ENCODE measurements at places on chromosomes 12 and 14. TPM values are rescaled to one million over a fixed set of nuclear protein-coding genes. Genes with fewer than 3 reads are reported as not detected.
A peak's percentile ranks its signal among the peaks of the same experiment; 100 is the strongest.

DNA sequence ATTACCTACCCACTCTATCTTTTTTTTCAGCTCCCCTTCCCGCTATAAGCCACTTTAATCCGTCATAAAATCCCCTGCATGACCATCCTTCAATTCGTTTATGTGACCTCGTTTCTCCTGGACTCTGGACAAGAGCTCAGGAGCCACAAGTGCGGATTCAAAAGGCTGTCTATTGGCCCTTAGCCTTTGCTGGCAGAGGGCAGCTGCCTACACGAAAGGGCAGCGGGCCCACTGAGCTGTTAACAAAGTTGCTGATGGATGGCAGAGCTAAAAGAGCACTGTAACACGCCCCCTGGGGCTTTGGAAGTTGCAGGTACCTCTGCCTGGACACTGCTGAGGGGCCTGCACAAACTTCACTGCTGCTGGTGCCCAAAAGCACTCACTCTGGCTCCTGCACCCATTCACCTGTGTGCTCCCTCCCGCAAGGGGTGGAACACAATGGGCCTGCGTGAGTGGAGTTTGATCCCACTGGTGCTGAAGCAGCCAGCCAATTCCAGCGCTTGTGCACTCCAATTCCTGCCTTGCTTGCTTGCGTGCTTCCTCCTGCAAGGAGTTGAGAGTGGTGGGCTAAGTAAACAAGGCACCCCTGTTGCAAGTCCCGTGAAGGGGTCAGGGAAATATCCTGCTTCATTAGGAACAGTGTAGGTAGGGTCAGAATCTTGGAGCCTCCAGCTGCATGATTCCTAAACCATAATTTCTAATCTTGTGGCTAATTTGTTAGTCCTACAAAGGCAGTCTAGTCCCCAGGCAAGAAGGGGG, 10.6 kb upstream of the DRAM1 start:
- H3K36me3 ChIP-seq: peaks cover 6% of the 10 kb centered on the region
- peaks cover 4% of the 10 kb centered on the region for H3K4me1 ChIP-seq
- no peaks in the 10 kb centered on the region for H3K27me3 ChIP-seq
- H3K27ac ChIP-seq: no peak overlapping the region
- no peak for DNase-seq

DNA sequence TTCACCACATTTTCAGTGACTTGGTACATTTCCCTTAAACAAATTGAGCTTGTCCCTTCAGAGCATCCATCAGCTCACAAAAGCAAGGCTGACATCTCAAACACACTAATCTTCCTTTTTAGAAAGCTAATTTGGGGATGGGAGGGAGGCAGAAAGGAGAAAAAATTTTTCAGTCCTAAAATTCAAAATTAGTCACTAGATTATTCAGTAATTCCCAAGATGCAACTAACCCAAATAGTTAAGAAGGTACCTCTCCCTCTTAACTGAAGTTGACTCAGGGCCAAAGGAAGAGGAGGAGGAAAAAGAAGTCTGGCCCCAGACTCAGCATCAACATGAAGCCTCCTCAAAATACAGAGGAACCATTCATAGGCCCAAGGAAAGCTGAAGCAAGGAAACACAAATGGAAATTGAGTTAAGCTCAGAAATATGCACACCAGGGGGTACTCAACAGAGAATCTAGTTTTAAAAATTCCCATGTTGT, 21.7 kb downstream of the CBX5 start:
- H3K36me3 ChIP-seq: peaks cover 32% of the 10 kb centered on the region
- H3K4me3 ChIP-seq: no peak overlapping the region

Gene HSP90AA1
- total RNA-seq: 702 TPM

Gene WASHC4
- 39.2 TPM for total RNA-seq

DNA sequence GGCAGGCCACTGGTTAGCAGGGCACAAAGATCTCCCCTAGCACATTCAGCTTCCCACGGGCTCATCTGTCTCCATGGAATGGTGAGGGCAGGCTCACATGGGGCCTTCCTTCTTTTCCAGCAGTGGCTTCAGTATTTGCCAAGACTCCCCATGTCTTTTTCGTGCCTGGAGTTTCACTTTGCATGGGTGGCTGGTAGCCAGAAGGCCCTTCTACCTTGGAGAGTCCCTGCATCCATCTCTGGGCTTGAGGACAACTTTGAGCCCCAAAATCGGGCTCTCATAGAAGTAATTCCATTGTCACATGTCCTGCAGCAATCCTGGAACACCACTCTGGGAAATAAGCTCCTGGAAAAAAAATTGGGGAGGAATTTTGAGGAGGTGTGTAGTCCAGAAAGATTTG, 42.1 kb downstream of the NFKBIA start:
- H3K4me1 ChIP-seq: peaks cover 25% of the 10 kb centered on the region
- no peak for DNase-seq
- no peak overlapping the region for H3K4me3 ChIP-seq
- no peaks in the 10 kb centered on the region for H3K36me3 ChIP-seq

Gene PTPN6
- 354 TPM for total RNA-seq

DNA sequence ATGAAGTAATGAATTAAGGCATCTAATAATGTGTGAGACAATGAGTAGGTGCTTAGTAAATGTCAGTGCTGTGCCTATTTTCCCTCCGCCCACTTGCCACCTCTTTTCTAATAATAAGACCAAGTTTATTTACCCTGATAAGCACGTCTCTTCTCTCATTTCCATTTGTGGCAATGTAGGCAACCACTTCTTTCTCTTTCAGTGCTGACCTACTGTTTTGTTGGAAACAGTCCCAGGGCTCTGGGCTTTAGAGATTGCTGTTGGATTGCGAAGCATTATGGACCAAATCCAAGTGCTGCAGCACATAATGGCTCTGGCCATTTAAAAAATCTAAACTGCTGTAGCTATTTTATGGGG, 141.3 kb upstream of the PLEKHG7 start:
- peaks cover 40% of the 10 kb centered on the region for H3K36me3 ChIP-seq
- H3K4me3 ChIP-seq: no peak overlapping the region
- no peak overlapping the region for H3K27ac ChIP-seq
- peaks cover 20% of the 10 kb centered on the region for H3K4me1 ChIP-seq
- DNase-seq: no peak

DNA sequence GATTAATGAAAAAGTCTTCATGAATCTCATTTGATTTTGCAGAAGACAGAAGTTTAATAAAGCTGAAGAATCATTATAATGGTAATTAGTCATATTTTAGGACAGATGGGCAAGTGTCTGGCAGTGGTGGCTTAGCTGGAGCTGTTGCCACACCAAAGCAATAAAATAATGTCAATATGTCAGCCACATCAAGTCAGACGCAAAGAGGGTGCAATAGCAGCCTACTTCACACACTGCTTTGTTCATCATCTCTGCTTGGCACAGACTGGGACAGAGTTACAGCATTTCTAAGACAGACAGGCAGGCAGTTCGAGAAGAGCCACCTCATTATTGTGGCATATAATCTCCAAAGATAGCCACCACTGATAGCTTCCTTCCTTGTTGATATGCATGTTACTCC, 16.9 kb upstream of the KRR1 start:
- no peaks in the 10 kb centered on the region for H3K36me3 ChIP-seq
- no peak overlapping the region for H3K4me3 ChIP-seq
- peaks cover 7% of the 10 kb centered on the region for H3K4me1 ChIP-seq
- no peak for DNase-seq

Gene CLEC14A
- total RNA-seq: not detected

GRCh38 chr12:102601621-102602020, 121.3 kb upstream of the IGF1 start:
- H3K27ac ChIP-seq: no peak overlapping the region
- no peaks in the 10 kb centered on the region for H3K4me1 ChIP-seq
- no peak for DNase-seq
- no peaks in the 10 kb centered on the region for H3K36me3 ChIP-seq
- no peaks in the 10 kb centered on the region for H3K27me3 ChIP-seq

Gene BCL7A
- total RNA-seq: 8.1 TPM

DNA sequence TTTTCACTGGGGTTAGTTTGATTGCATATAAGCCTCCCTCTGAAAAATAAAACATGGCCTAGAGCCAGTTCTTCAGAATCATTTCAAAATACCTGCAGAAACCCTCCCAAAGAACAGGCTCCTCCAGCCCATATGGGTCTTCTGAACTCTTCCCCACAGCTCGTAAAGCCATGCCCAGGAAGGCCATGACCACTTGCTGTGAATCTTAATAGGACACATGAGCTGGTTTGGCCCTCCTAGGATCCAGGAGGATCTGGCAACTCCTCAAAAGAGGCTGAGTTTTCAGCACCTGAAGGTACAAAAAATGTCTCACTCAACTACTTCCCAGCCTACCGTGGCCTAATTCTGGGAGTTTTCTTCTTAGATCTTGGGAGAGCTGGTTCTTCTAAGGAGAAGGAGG, 2.4 kb downstream of the MYBPC1 start:
- H3K36me3 ChIP-seq: no peaks in the 10 kb centered on the region
- no peak overlapping the region for H3K4me3 ChIP-seq
- DNase-seq: no peak
- H3K27ac ChIP-seq: no peak overlapping the region

DNA sequence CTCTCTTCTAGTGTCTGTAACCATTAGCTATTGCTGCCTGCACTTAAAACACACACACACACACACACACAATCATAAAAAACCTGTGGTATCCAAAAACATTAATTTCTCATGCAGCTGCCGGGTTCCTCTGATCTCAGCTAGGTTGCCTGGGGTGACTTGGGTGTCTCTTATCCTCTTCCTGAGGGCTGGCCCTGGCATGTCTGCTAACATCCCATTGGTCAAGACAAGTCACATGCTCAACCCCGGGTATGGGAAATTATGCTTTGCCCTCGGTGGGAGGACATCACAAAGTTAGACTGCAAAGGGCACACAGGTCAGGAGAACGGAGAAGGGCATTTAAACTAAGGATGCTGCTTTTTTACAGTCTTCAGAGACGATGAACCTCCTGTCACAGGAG, 55.7 kb downstream of the TRPV4 start:
- H3K4me3 ChIP-seq: peak overlapping the region; percentile 60
- no peaks in the 10 kb centered on the region for H3K27me3 ChIP-seq
- H3K27ac ChIP-seq: peak overlapping the region; percentile 48
- DNase-seq: peak; percentile 72
- H3K36me3 ChIP-seq: no peaks in the 10 kb centered on the region
- H3K4me1 ChIP-seq: peaks cover 16% of the 10 kb centered on the region

DNA sequence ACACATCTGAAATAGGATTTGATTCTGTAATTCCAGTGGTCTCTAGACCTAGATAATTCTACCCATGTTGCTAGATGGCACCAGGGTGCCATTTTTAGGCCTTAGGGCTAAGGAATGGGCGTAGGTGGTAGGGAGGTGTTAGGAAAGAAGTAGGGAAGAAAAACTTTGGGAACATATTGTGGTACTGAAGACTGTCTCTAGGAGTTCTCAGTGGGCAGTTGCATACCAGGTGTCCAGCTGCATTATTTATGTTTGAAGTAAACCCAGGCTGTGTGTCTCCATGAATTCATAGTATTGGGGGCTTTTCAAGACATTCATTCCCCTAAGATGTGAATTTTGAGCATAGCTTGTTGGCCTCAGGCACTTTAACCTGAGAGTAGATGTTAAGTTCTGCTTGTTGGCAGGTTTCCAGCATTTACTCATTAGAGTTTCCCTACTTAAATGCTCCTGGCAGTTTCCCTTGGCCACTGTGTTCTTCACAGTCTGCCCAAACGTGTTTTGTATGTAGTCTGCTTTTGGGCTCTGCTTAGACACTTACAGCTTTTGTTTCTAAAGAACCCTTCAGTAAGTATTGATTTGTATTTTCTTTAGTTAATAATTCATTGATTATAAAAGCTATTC, 31.5 kb upstream of the CCT2 start:
- no peaks in the 10 kb centered on the region for H3K4me1 ChIP-seq
- H3K27ac ChIP-seq: no peak overlapping the region

- peaks cover 56% of the 10 kb centered on the region for H3K36me3 ChIP-seq
- no peak for DNase-seq
- H3K4me1 ChIP-seq: no peaks in the 10 kb centered on the region
- no peak overlapping the region for H3K4me3 ChIP-seq
Observed at GRCh38 chr12:57952766-57953165, 11.4 kb downstream of the ATP23 start.

DNA sequence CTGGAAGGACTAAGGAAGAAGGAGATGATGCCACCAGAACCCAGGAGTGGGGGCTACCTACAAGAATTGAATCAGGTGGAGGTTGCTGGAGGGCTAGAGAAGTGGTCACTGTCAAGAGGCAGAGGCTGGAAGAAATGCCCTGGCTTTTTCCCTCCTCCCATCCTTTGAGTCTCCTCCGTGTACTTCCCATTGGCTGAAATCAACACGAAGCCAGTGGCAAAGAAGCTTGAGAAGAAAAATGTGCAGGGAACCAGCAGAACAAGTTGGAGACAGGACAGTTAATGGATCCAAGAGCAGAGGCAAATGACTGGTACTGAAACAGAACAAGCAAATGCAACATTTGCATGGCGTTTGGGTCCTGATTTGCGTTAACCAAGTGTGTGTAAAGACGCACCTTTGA, 9.1 kb upstream of the FBLN5 start:
- H3K36me3 ChIP-seq: no peaks in the 10 kb centered on the region
- no peak overlapping the region for H3K4me3 ChIP-seq
- no peak for DNase-seq
- H3K27me3 ChIP-seq: peaks cover 18% of the 10 kb centered on the region

Gene CIPC
- 11.7 TPM for total RNA-seq

GRCh38 chr12:62438098-62438692, 28.4 kb upstream of the MON2 start:
- H3K27me3 ChIP-seq: peaks cover 29% of the 10 kb centered on the region
- DNase-seq: peak; percentile 73
- no peak overlapping the region for H3K27ac ChIP-seq
- peaks cover under 1% of the 10 kb centered on the region for H3K36me3 ChIP-seq
- H3K4me3 ChIP-seq: no peak overlapping the region
- H3K4me1 ChIP-seq: peaks cover 19% of the 10 kb centered on the region

DNA sequence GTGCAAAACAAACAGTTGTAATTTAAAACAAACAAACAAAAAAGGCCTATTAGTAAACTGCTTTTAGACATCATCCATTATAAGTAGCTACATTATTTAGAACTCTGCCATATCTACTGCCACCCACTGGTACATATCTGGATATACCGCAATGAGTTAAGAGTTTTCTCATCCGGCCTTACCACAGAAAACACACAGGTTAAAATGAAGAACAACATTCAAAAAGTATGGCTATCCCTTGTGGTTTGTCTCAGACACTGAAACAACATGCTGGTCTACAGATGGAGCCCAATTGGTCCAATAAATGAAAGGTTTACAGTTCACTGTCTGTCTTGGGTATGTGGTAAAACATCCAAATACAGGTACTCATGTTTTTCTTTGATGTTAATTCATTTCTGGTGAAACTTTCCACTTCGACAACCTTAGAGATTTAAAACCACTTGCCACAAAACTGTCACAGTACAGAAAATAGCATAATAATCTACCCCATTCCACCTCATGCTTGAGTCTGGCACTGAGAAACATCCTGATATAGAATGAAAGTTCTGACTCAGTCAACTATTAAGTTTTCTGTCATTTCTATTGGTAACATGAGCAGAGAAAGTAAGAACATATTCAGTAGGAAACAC, 354.3 kb downstream of the CEP128 start:
- peak overlapping the region; percentile 40 for H3K27ac ChIP-seq
- peaks cover 4% of the 10 kb centered on the region for H3K36me3 ChIP-seq
- H3K4me1 ChIP-seq: peaks cover 19% of the 10 kb centered on the region
- no peak overlapping the region for H3K4me3 ChIP-seq
